ENCODE measurements at places on chromosomes 13 and 19.

DNA sequence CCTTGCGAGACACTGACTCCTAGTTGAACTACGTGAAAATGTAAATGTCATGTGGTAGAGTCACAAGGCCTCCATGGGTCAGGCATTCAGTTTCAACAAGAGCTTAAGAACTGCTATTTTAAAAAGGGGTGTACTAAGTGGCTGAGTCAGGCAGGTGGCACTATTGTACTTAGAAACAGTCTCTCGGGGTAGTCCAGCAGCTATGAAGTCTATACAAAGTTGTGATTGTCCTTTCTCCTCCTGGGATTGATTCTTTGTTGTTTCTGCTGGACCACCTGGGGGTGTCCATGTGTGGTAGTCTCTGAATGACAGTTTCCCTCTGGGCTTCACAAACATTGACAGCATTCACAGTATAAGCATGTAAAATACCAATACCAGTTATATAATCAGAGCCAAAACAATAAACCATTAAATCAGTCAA, 33.0 kb downstream of the UGGT2 start:
- DNase-seq = no peak

DNA sequence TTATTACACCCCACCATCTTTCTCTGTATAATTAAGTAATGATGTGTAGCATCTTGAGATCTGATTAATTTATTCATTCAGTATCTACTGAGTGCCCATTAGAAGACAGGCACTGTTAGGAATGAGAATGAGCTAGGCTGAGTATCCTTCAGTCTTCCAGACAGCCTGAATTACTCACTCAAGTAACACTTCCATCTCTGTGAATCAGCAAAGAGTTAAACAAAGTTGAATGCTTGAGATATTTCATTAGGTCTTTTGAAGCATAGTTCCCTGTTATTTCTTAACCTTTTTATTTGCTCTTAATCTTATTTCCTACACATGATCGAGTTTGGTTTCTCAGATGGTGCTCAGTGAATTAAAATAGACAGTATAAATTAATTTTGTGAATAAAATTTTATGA, 413.7 kb downstream of the DCT start:
- no peak for DNase-seq

DNA sequence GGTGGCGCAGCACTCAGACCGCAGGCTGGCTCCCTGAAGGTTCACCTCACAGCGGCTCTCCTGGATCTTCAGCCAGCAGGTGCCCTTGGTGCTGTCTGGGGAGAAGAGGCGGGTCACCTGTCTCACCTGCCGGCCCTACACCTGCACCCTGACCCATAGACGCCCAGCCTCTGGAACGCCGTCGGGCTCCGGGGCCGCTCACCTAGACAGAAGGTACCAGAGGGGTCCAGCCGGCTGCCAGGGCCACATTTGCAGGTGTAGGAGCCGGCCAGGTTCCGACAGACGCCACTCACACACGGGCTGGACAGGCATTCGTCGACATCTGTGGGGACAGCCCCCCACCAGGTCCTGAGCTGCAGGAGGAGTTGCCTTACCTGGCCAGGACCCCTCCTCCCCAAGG, 22.9 kb downstream of the FBN3 start:
- no peak for DNase-seq

DNA sequence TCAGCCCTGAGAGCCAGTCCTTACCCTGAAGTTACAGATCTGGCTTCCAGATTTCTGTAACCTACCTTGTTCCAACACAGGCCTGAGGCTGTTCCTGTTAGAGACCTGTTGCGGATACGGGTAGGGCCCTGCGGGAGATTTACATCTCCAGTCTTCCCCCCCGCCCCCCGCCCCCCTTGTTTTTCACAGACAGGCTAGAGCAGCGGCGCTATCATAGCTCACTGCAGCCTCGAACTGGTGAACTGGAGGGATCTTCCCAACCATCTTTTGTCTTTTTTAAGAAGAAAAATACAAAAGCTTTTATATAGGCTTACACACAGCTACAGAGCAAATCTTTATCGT, 10.6 kb upstream of the CEACAM21 start:
- no peak for DNase-seq

DNA sequence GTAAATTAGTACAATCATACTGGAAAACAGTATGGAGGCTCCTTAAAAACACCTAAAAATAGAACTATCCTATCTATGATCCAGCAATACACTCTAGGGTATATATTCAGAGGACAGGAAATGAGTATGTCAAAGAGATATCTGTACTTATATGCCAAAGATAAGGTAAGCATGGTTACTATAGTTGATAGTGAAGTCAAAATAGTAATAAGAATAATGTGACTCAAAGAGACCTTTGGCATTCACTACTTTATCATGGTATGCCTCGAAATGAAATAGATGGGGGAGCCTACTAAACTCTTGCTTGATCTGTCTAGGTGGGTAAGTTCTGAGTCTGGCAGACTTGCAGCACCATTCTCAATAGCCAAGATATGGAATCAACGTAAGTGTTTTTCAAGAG, 30.3 kb downstream of the FXYD5 start:
- no peak for DNase-seq

- no peak for DNase-seq
These were observed 28.3 kb downstream of the PEX11G start for GRCh38 chr19:7460562-7460966.

DNA sequence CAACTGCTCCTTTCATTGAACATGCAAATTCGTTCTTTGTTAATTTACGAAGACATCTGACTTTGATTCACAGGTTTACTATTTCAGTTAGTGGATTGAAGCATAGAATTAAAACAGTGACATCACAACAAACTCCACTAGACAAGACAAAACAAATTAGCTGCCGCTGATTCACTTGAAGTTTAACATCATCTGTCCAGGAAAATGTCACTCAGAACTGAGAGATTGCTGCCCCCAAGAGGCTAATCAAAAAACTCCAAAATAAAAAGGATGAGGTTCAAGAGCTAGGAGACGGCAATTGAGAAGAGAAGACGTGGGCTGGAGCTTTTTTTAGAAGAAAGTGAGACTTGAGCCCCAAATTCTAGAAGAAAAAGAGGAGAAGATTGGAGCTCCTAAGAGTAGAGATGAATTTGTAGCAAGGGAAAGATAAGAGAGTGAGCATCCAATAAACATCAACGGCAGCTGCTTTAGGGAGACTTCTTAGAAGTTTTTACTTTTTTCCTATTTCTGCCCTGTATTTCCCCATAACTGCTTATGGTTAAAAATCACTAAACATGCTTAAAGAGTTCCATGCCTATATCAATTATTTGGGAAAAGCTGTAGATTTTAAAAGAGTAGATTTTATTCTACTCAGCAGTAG, 40.8 kb upstream of the TPP2 start:
- no peak for DNase-seq

DNA sequence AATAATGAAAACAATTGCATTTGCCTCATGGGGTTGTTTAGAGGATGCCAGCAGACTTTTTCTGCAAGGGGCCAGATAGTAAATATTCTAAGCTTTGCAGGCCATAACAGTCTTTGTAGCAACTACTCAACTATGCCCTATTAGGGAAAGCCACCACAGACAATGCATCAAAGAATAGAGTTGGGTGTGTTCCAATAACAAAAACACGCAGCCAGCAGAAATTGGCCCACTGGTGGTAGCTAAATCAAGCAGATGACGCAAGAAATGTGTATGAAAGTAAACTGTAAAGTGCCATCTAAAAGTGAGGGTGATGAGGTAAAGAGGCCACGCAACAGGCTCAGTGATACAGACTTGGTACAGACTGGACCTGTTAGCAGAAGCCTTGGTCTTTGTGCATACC, 75.2 kb upstream of the SIAH3 start:
- no peak for DNase-seq

DNA sequence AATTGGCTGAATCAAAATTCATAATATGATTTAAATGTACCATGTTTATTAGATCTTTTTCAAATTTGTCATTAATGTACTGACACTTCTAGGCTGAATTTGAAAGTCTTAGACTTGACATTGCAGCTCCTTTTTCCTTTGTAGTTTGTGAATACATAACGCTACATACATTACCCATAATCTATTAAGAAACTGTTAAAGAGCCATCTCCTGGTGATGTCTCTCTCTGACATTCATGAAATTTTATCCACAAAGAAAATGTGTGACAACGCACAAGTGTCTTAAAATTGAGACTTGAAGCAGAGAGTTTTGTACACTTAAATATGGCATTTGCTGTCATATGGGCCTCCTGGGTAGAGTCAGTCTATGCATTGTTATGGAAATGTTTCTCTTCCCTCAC, 320.2 kb upstream of the ARGLU1 start:
- no peak for DNase-seq

DNA sequence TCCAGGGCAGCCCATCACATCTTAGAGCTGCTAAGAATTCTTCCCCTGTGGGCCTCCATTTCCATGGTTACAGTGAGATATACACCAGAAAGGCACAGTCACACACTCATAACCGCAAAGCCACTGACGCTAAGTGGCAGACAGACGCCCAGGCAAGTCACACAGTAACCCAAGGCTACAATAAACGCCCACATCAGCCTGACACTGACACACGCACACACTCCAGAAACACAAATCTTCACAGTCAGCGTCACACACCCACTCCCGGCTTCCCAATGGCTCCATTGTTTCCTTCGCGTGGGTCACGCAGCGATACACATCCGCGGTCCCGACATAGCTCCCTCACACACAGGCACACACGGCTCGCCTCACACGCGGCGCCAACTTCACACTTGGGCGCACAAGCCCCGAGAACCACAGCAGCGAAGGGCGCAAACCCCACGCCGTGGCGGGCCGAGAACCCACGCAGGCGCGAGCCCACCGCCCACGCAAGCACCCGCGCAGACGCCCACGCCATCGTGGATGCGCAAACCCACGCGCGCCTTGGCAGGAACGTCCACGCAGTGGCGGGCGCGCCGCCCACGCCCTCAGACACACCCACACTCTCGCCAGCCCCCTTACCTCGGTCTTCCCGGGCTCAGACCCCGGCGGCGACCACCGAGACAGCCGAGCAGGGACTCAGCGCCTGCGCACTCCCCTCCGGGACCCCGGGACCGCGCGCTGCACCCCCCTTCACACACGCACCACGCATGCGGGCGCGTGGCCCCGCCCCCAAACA, at the start of gene ZNF667:
Gene ZNF667 (minus strand): TSS at position 695 of the 778 bp plus-strand sequence. CDS start 14,975 bp downstream, outside the sequence.
- peak; percentile 6 for DNase-seq

- DNase-seq = no peak
These were observed 167.1 kb downstream of the LMO7 start for GRCh38 chr13:75803164-75803611.

DNA sequence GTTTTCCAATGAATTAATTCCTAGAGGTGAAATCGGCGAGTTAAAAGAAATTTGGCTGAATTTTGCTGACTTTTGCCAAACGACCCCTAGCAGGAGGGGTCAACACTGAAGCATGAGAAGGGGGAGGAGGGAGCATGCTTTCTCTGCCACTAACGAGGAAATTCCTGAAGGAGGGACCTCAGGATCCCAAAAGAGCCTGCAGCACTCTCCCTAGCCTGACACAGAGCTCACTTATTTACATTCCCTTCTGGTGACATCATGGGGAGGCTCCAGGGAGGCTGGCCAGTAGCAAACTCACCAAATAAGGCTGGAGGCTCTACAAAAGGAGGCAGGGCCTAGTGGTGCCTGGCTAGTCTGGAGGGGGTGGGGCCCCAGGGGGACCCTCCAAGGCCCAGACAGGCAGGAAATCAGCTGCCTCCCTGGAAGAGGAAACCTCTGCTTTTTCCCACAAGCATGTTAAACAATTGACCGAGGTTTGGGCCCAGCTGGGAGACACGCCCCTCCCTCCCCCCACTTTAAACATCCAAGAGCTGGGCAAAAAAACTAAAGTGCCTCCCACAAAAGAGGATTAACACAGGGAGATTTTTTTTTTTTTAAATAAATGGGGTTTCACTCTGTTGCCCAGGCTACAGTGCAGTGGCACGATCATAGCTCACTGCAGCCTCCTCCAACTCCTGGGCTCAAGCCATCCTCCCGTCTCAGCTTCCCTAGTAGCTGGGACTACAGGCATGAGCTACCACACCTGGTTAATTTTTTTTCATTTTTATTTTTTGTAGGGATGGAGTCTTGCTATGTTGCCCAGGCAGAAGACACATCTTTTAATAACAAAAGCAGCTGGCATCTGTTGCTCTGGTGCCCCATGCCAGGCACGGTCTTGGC, 2.1 kb downstream of the DAPK3 start:
- DNase-seq = no peak

GRCh38 chr19:47564081-47564480, 8.9 kb downstream of the ZNF541 start:
- DNase-seq = no peak

DNA sequence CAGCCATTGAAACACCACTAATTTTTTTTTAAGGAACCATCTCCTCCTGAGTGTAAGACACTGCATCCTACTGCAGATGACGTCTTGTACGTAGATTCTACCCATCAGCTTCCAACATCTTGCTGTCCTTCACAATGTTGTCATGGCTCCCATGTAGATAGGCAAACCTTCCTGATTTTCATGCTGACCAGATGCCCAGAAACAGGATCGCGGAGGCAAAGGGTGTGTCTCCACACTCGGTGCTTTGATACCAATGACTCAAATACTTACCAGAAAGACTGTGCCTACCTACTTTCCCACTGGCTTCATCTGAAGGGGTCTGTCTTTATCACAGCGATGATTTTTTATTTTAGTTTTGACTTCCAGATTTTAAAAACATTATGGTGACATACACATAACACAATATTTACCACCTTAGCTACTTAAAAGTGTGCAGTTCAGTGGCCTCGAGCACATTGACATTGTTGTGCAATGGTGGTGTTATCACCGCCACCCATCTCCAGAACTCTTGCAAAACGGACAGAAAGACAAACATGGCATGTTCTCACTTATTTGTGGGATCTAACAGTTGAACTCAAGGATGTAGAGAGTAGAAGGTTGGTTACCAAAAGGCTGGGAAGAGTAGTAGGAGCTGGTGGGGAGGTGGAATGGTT, 94.0 kb upstream of the PEG3 start:
- DNase-seq = no peak

GRCh38 chr13:41613984-41614661, 156.8 kb downstream of the RGCC start:
- DNase-seq = no peak

Measured in stimulated activated CD4-positive, alpha-beta T cell treated with anti-CD3 and anti-CD28 coated beads, Interleukin-2, amount 100 ng/mL, for 24 hours (primary cell).